ENCODE measurements at places on chromosomes 4 and X.

DNA sequence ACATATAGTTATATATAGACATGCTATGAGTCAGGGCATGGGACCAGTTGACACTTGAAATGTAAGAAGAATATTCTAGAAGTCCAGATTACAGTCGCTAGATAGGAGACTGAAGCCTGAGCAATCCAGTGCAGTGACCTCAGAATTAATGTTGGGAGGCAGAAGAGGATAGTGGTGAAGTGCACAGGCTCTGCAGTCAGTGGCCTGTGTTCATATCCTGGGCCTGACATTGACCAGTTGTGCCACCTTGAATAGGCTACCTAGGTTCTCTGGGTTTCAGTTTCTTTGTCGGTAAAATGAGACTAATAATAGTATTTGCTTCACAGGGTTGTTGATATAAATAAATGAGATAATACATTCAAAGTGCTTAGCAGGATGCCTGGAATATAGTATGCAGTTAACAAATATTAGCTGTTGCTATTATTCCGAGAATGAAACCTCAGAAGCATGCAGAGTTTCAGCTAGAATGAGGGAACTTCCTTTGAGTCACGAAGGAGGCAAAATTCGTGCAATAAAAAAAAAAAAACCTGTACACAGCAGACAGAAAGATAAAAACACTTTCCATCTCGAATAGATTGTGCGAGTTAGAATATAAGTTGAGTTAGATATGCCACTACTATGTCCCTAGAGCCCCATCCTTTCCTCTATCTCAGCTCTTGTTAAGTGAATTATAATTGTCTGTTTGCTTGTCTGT lies 4.0 kb upstream of the SH2D1A start:
- DNase-seq, result no peak

DNA sequence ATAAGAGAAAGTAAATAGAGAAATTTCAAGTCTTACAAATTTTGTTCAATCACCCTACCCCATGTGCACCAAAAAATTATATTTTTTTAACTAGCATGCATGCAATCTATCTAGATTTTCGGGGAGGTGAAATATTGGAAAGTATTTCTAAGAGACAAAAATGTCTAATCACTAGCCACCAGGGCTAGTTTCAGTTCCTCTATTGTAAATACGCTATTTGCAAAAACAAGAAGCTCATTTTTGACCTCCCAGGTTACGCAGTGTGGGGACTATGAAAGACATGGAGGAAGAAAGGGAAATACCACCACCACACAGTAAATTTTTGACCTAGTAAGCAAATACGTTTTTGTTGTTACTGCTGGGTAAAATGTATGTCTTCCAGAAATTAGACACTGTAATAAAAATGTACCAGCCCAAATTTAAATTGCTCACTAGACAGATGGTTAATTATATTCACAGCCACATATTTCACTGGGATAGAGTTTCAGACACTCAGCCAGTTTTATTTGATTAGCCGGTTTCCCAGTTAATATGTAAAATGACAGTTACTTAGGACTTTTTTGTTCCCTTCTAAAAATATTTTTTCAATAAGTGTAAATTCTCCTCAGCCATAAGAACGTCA lies 2.2 kb downstream of the NEXMIF start:
- no peak for DNase-seq

- DNase-seq, result no peak
Measured at GRCh38 chr4:154822775-154823174, 41.7 kb downstream of the RBM46 start.

GRCh38 chr4:182294451-182294850 lies 51.2 kb downstream of the TENM3 start:
- DNase-seq, result no peak

DNA sequence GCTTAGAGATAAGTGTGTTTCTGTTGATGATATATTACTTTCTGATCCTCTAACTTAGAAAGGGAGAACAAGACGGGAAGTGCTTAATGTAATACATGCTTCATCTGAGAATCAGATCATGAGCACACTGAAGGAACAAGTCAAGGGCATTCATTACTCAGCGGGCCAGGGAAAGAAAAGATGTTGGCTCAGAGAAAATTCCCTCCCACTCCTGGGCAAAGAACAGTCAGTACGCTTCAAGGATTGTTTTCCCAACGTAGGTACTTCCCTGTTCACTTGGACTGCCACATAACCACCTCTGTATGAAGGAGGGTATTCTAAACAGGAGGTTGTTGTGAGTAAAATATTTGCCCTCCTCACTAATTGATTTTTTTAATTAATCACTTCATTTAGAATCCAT lies 374.5 kb upstream of the FMR1 start:
- no peak for DNase-seq

DNA sequence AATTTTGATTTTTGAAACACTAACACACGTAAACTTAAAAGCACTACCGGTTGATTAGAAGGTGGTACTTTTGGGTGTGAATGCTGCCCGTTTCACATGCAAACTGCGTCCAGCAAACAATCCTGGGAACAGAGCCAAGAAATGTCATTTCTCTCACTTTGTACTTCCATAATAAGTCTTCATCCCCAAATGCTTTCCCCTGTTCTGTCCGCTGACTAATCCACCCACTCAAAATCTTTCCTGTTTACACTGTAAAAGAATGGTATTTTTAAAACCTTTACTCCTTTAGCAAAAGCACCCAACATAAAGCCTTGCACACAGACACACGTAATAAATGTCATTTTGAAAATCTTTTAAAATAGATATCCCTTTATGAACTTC lies 39.1 kb upstream of the PDLIM5 start:
- DNase-seq, result no peak

DNA sequence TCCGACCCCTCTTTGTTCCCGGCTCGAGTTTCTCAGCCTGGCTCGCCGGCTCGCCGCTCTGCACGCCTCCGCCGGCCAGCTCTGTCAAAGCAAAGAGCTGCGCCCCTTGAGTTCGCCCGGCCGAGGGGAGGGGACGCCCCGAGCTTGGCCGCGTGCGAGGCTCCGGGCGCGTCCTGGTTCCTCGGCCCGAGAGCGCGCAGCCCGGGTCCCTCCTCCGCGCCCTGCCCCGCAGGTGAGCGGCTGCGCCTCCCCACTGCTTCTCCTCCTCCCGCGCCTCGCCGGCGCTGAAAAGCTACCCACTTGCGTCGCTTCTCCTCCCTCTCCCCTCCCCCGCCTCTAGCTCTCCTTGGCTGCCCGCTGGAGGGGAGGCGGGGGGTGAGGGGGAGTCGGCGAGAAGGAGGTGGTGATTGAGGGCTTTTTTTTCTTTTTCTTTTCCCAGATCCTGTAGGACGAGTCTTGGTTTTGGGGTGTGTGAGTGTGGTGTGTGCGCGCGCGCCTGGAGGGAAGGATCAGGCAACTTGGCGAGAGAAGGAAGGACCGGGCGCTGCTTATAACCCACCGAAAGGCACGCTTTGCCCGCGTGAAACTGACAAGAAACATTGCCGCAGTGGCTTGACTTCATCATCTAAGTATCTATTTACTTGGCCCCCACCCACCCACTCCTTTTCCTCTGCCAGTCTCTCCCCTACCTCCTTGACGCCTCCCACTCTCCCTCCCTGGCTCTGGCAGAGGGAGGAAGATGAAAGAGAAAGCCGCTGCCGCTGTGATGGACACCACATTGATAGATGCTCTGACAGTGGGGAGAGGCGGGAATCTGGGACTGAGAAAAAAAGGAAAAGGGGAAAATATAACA lies at the start of gene LEF1:
TSS of gene LEF1 (minus strand) at position 262 of the 853 bp plus-strand sequence. CDS start 1,165 bp downstream, outside the sequence.
- DNase-seq, result no peak

Measured in activated CD8-positive, alpha-beta memory T cell treated with anti-CD3 and anti-CD28 coated beads for 1 hour (primary cell).